RWPE2 (cell line): ENCODE measurements at places on chromosomes 13 and 19.

DNA sequence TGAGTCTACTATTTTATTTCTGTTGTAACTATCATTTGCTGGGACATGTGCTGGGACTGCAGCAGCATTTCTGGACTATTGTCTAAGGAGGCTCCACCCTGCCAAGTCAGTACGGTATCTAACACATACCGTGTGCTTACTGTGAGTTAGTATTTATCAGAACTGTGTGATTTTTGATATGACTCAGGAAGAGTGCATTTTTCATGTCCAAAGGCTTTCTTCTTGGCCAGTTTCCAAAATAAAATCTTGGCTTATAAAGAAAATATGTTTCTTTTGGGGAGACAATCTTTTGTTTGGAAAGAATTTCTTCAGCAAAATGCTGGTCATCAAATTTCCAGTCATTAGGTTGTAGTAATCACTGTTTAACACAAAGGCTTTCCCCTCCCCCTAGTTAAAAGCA, 11.6 kb downstream of the PARP4 start:
- peak overlapping the region; percentile 70 for H3K27ac ChIP-seq
- H3K27me3 ChIP-seq = no peaks in the 10 kb centered on the region
- H3K36me3 ChIP-seq = peaks cover 46% of the 10 kb centered on the region
- DNase-seq = no peak
- peaks cover 35% of the 10 kb centered on the region for H3K4me1 ChIP-seq

DNA sequence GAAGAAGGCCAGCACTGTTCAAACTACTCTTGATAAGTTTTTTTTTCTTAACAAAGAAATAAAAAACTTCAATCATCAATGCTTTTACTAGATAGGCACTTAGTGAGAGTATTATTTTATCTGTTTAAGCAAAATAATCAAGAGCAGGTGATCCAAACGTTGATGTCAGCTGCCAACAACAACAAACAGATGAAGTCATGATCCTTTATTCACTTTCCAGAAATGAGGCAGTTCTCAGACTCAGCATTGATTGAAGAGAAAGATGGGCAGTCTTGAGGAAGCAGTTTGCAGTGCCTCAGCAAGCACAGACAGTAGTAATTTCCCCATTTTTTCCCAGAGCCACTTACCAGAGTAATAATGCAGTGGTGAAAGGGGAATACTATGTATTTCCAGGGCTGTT, 38.4 kb upstream of the CSNK1A1L start:
- no peak for DNase-seq
- no peaks in the 10 kb centered on the region for H3K4me1 ChIP-seq
- H3K27me3 ChIP-seq = no peaks in the 10 kb centered on the region
- no peak overlapping the region for H3K4me3 ChIP-seq
- no peak overlapping the region for H3K27ac ChIP-seq
- no peaks in the 10 kb centered on the region for H3K36me3 ChIP-seq

DNA sequence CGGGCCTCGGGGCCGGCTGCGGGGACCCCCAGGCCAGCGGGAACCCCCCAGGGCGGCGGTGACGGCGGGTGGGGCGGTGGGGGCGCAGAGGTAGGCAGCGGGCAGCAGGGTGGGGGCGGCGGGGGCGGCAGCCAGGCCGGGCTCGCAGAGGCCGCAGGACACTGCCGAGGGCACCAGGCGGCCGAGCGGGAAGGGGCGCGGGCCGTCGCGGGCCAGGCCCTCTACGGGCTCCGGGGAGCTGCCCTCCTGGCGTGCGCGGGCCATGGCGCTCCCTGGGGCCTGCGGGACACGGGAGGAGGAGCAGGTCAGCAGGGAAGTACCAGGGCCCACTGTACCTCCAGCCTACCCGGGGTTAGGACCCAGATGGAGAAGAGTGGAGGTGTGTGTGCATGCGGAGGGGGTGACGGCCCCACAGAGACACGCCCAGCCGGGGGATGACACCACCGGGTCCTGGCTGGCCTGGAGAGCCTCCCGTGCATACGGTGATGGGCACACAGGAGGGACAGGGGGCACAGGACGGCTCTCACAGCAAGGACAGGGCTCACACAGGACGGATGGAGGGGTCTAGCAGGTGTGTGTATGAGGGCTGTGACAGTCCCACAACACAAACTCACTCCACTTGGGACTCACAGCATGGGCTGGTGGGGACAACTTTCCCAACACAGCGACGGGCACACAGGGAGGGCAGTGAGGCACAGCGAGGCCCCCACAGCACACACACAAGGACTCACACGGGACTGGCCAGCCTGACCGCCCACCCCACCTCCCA, 2.6 kb downstream of the BBC3 start:
- H3K36me3 ChIP-seq = peaks cover 9% of the 10 kb centered on the region
- H3K4me3 ChIP-seq = peak overlapping the region; percentile 50
- H3K27me3 ChIP-seq = no peaks in the 10 kb centered on the region
- DNase-seq = no peak
- peaks cover 18% of the 10 kb centered on the region for H3K4me1 ChIP-seq
- peak overlapping the region; percentile 93 for H3K27ac ChIP-seq

- no peak overlapping the region for H3K4me3 ChIP-seq
- no peak overlapping the region for H3K27ac ChIP-seq
- no peaks in the 10 kb centered on the region for H3K4me1 ChIP-seq
- DNase-seq = no peak
- no peaks in the 10 kb centered on the region for H3K36me3 ChIP-seq
These were observed 34.4 kb upstream of the MIR17HG start for GRCh38 chr13:91313103-91313502.

- no peak overlapping the region for H3K4me3 ChIP-seq
- no peak overlapping the region for H3K27ac ChIP-seq
- no peak for DNase-seq
- no peaks in the 10 kb centered on the region for H3K27me3 ChIP-seq
These were observed 60.2 kb upstream of the RFC3 start for GRCh38 chr13:33757713-33758112.

- H3K4me3 ChIP-seq = no peak overlapping the region
- H3K4me1 ChIP-seq = no peaks in the 10 kb centered on the region
- H3K27ac ChIP-seq = no peak overlapping the region
- no peaks in the 10 kb centered on the region for H3K27me3 ChIP-seq
- no peak for DNase-seq
These were observed 801.9 kb upstream of the SLITRK1 start for GRCh38 chr13:84684048-84684662.

DNA sequence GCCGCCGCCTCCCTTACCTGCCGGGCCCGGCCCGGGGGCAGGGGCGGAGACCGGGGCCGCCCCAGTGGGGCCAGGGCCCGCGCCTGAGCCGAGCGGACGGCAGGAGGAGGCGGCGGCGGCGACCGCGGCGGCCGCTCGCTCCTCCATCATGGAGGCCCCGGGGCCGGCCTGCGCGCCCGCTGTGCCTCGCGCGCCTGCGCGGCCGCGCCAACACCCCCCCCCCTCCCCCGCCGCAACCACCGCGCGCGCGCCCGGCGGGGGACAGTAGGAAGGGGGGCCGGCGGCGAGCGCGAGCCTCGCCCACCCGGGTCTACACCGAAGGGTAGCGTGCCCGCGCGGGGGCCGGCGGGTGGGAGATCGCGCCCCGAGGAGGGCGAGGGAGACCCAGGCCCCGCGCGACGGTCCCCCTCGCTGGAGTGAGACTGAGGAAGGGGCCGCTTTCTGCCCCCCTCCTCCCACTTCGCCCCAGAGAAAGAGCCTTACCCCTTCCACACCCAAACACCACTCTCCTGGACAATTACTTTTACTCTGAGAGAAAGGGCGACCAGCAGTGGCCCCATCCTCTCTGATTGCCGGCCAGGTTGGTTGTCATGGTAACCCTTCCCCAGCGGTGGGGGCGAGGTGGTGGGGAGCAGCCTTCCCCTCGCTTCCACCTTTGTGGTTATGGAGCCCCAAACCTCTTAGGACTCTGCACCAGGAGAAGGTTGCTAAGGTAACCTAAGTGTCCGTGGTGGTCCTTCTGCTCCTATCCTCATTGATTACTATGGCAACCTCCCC, at the start of gene STRN4:
STRN4 (minus strand) TSS at position 170 of the 777 bp plus-strand sequence; CDS start at position 150, 20 bp downstream.
- H3K4me1 ChIP-seq = no peaks in the 10 kb centered on the region
- peak within 1 kb of the TSS; percentile 83 for H3K27ac ChIP-seq
- H3K36me3 ChIP-seq = peaks cover 29% of the 10 kb centered on the region
- H3K27me3 ChIP-seq = no peaks in the 10 kb centered on the region

DNA sequence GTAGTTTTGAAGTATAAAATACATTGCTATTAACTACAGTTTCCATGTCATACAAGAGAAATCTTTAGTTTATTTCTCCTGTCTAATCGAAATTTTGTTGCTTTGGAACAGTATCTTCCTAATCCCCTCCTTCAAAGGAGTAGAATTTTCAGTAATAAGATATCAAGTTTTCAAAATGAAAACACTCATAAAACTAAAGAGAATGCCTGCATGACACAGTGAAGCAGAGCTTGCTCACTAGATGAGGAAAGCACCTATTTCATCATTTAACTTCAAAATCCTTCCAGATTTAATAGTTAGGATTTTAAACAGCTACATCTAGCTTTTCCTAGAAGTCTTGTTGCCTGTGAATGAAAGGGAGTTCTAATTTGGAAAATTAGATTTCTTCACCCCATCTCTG, 80.8 kb downstream of the TNFSF11 start:
- H3K27ac ChIP-seq = no peak overlapping the region
- DNase-seq = no peak
- no peaks in the 10 kb centered on the region for H3K36me3 ChIP-seq
- H3K4me1 ChIP-seq = no peaks in the 10 kb centered on the region

- no peak for DNase-seq
- H3K4me1 ChIP-seq = no peaks in the 10 kb centered on the region
- no peak overlapping the region for H3K4me3 ChIP-seq
- no peak overlapping the region for H3K27ac ChIP-seq
- H3K27me3 ChIP-seq = no peaks in the 10 kb centered on the region
- H3K36me3 ChIP-seq = no peaks in the 10 kb centered on the region
These were observed 771.0 kb downstream of the EFNB2 start for GRCh38 chr13:105764486-105764885.

GRCh38 chr13:60407095-60407494, 10.1 kb downstream of the TDRD3 start:
- H3K4me1 ChIP-seq = peaks cover 2% of the 10 kb centered on the region
- no peak overlapping the region for H3K4me3 ChIP-seq
- H3K27ac ChIP-seq = no peak overlapping the region
- DNase-seq = no peak

- DNase-seq = no peak
- H3K27me3 ChIP-seq = no peaks in the 10 kb centered on the region
- no peak overlapping the region for H3K4me3 ChIP-seq
These were observed 30.8 kb upstream of the IGFL1 start for GRCh38 chr19:46198756-46199155.

GRCh38 chr13:48644141-48644540, 9.6 kb upstream of the CYSLTR2 start:
- no peak overlapping the region for H3K27ac ChIP-seq
- H3K27me3 ChIP-seq = no peaks in the 10 kb centered on the region
- H3K36me3 ChIP-seq = no peaks in the 10 kb centered on the region
- no peak overlapping the region for H3K4me3 ChIP-seq
- no peaks in the 10 kb centered on the region for H3K4me1 ChIP-seq
- no peak for DNase-seq

DNA sequence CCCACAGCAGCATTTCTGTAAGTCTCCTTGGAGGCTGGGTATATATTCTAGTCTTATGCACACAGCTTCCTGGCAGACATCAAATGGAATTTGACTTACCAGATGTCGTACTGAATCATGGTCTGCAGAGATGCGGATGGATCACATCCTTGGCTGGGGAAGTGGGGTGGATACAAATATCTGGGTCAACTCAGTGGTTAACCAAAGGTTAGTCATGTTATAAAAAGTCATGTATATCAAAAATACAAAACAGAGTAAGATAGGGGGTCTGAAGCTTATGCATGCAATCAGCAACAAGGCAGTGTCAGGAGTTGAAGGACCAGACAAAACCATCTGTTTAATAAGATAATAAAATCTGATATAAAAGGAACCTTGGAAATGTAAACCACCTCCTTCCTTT, 61.9 kb downstream of the WASF3 start:
- no peaks in the 10 kb centered on the region; the same call in 1 of the 2 replicates for H3K36me3 ChIP-seq
- no peaks in the 10 kb centered on the region for H3K27me3 ChIP-seq
- peaks cover 29% of the 10 kb centered on the region for H3K4me1 ChIP-seq
- no peak overlapping the region for H3K27ac ChIP-seq
- no peak for DNase-seq
- H3K4me3 ChIP-seq = no peak overlapping the region

DNA sequence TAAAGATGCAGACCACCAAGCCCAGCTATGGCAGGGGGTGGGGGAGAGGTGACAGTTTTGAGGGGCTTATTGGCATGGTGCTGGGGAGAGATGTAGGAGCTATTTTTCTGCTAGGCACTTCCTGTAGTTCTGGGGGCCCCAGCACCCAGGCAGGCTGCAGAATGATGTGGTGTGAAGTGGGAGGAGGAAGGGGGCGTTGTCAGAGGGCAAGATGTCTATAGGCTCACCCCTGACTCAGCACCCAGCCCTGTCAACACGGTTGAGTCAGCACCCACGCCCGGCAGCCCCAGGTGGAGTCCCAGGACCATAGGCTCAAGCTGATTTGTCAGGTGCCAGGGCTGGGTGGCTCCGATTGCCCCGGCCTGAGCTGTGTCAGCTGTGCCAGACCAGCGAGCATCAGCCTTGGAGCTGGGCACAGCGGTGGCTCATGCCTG, 5.8 kb downstream of the KLF2 start:
- peak; percentile 98 for DNase-seq
- H3K36me3 ChIP-seq = no peaks in the 10 kb centered on the region
- H3K27me3 ChIP-seq = peaks cover 6% of the 10 kb centered on the region

- no peak overlapping the region for H3K4me3 ChIP-seq
- H3K27ac ChIP-seq = peak overlapping the region; percentile 99
- peaks cover 51% of the 10 kb centered on the region for H3K4me1 ChIP-seq
- H3K36me3 ChIP-seq = no peaks in the 10 kb centered on the region
- DNase-seq = peak; percentile 93
These were observed 39.6 kb downstream of the COL4A2 start for GRCh38 chr13:110346661-110347067.

- DNase-seq = no peak
- H3K27me3 ChIP-seq = no peaks in the 10 kb centered on the region
- 0 out of 2 replicates have a peak, but pooled peaks cover 3% of the 10 kb centered on the region for H3K36me3 ChIP-seq
- H3K4me3 ChIP-seq = peak overlapping the region; percentile 60
- peaks cover 30% of the 10 kb centered on the region for H3K4me1 ChIP-seq
These were observed 564 bp downstream of the SPART start for GRCh38 chr13:36345438-36346221.
